ENCODE measurements at places on chromosomes 1 and 21.

GRCh38 chr1:59409986-59410385, 113.1 kb downstream of the FGGY start:
- no peak for DNase-seq

DNA sequence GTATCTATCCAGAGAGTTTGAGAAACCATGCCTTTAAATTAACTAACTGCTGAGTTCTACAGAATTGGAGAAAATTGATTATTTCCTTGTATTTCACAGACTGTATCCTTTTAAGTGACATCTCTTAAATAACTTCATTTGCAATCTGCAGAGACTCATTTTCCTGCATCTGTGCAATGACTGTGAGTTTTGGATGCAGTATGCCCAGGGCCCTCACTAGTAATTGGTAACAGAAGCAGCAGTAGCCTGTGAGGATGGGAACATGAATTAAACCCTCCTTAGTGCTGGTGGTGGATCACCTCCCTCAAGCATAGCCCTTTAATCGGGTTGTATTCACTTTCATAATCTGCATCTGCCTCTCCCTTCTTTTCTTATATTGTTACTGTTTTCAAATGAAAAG, 21.7 kb upstream of the SH3D21 start:
- no peak for DNase-seq

GRCh38 chr1:145845144-145845513, 301 bp upstream of the NUDT17 start:
- DNase-seq: no peak

- no peak for DNase-seq
These were observed 1568.3 kb downstream of the AMY1C start for GRCh38 chr1:105317976-105318375.

- DNase-seq: no peak
These were observed 40.9 kb upstream of the DAB1 start for GRCh38 chr1:57464756-57465155.

DNA sequence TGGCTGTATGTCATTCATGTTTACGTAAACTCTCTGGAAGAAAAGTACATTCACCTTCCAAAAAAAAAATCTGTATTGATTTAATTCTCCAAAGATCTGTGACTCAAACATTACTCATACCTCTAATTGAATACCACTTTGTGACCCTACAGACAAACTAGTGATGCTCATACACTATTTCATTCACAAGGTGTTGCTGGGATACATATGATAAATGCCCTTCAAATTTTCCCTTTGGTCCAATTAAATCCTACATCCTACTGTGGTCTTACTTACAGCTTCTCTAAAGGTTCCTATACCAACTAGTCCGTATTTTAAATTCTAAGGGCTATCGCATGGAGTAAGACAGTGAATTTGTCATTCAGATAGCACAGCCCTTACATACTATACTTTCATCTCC, 26.8 kb upstream of the CADM3 start:
- no peak for DNase-seq

GRCh38 chr1:236288620-236288976, 6.8 kb upstream of the ERO1B start:
- no peak for DNase-seq

- no peak for DNase-seq
These were observed 124.3 kb upstream of the GADD45A start for GRCh38 chr1:67560580-67561255.

- no peak for DNase-seq
These were observed 23.9 kb downstream of the LDLRAD2 start for GRCh38 chr1:21836010-21836409.

DNA sequence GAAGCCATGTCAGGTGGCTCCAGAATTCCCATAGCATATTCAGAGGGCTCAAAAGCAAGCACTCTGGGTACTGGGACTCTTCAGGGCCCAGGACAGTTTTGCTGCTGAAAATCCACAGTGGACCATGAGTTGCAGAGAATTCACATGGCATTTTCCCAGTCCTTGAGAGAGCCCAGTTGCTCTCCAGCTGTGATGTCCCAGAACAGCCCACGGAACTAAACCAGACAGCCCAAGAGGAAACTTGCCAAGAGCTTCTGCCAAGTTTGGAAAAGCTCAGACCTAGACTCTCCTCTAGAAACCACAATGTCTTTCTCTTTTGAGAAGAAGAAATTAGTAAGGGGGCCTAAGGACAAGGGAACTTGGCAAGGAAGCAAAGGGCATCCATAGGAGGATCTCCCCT, 69.4 kb downstream of the RGS2 start:
- DNase-seq: peak; percentile 52

- no peak for DNase-seq
These were observed 28.7 kb upstream of the COL6A2 start for GRCh38 chr21:46069166-46069565.

- no peak for DNase-seq
These were observed 38.0 kb downstream of the TSNAX start for GRCh38 chr1:231566496-231566895.

GRCh38 chr1:161482610-161483009, 22.6 kb upstream of the FCGR2A start:
- DNase-seq: no peak

DNA sequence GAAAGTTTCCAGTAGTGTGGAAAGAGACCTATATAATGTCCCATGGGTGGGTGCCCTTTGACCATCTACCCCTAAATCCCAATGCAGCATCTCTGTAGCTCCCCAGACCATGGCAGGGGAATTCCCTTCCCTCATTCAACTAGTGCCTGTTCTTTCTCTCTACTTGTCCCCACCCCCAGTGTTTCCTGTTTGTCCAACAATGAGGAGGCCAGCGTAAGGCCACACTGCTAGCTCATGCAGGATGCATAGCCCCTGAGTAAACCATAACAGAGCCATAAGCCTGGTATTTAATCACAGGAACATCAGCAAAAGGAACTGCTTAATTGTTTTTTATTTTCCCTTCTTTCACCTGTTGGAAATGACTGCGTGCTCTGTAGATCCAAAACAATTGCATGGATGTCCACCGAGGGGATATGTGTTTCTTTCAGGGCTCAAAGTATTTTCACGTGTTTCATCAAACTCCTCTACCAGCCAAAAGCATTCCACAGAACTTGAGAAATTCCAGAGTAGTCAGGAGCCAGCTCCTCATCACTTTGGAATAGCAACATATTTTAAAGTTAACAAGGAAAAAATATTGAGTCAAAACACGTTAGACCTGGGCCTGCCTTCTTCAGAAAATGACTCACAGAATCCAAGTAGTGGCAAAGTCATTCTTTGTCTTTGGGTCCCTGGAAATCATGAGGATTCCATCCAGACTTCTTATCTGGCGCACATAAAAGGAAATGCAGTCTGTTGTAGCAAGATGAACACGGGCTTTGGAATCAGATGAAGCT, 162.5 kb upstream of the SGIP1 start:
- DNase-seq: peak; percentile 71

DNA sequence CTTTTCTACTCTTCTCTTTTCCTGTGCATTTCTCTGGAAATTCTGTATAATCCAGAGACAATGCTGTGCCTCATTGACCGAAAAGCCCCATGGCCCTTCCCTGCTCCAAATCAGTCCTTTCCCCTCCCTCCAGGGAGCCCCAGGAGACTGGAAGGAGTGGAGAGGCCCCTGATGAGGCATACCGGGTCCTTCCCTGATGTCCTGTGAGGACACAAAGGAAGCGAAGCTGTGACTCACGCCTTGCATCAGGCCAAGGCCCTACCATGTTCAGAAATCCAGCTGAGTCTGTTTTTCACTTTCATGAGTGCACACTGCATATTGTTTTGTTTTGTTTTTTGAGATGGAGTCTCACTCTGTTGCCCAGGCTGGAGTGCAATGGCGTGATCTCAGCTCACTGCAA, 38.7 kb upstream of the BECN2 start:
- DNase-seq: peak; percentile 12

GRCh38 chr1:221841251-221841982, 99.5 kb upstream of the DUSP10 start:
- DNase-seq: peak; percentile 25

DNA sequence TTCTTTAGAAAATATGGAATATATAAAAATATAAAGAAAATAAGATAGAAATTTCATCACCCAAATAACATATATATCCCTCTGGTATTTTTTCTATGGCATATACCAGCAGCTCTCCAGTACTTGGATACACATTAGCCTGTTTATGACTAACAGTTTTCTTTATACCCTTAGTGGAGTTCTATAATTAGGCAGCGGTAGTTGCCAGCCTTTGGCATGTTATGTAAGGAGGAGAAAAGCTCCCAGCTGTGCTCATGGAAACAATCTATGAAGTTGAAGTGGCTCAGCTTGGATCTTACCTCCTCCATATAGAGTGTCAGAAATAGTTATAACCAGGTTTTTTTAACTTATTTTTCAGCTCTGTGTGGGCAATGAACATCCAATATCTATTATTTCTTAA, 1636.8 kb downstream of the AMY1C start:
- DNase-seq: no peak

- no peak for DNase-seq
These were observed 322.8 kb downstream of the TTLL7 start for GRCh38 chr1:83676106-83676505.

- no peak for DNase-seq
These were observed 63.3 kb upstream of the RNF11 start for GRCh38 chr1:51172811-51173210.

DNA sequence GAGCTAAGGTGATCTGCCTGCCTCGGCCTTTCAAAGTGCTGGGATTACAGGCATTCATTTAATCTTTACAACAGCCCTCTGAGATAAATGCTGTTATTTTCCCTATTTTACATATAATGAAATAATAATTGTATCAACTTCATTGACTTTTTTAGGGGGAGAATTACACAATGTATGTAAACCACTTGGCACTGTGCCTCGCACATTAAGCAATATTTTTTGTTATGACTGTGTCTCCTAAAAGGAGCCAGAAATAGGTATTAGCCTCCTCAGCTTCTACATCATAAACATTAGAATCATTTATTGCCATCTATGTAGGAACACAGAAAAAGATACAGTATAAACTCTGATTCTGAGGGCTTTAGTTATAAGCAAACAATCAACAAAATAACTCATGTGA, 1.1 kb upstream of the DNAJC28 start:
- peak; percentile 5 for DNase-seq

- DNase-seq: no peak
These were observed 43.5 kb downstream of the PAFAH2 start for GRCh38 chr1:25954282-25954938.

DNA sequence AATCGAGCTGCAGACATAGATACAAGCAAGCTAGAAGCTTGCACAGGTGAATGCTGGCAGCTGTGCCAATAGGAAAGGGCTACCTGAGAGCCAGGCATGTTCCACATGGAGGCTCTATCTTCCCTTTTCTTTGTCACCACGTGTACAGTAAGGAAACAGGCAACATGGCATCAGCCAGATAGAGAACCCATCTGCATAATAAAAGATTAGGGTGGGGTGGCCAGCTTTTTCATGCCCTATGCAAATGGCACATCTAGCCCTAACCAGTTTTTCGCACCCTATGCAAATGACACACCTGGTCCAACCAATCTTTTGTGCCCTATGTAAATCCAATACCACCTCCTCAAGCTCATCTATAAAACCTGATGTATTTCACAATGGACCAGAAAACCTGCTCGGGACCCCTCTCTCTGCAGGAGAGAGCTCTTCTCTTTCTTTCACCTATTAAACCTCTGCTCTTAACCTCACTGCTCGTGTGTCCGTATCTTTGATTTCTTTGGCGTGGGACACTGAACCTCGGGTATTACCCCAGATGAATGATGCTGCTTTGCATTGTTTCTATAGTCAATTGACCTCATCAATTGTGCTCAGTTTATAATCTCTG, 93.9 kb downstream of the SLC30A10 start:
- no peak for DNase-seq

DNA sequence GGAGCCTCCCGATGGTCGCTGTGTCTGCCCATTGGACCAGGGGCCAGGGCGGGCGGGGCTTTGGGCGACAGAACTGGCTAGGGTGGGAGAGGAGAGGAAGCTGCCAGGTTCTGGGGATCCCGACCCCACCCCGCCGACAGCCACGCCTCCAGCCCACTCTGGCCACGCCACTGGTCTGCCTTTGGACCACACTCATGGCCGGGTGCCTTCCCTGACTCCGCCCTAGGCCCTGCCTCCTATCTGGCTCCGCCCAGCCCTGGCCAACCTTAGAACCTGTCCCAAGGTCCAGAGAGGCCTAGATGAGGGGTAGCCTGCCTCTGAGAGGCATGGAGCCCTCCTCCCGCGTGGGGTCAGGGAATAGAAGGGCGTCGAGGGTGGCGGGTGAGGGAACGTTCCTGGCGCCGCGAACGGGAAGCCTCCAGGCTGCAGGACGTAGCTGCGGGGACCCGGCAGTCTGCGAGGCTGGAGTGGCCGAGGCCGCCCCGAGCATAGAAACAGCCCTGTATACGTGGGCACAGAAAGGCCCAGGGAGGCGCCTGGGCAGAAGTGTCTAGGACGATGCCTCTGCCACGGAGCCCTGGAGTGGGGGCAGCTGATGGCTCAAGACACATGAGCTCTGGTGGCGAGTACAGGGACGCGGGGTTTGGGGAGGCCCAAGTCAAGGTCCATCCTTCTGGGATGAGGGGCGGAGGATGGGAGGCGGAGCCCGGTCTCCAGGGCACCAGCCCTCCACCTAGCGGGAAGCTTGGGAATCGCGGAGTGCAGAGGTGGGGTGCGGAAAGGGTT, 11.5 kb upstream of the COL16A1 start:
- DNase-seq: peak; percentile 95

GRCh38 chr21:38760017-38760761, 45.5 kb upstream of the ETS2 start:
- DNase-seq: no peak

- peak; percentile 2 for DNase-seq
These were observed 69.2 kb upstream of the HSPA13 start for GRCh38 chr21:14452031-14452726.

DNA sequence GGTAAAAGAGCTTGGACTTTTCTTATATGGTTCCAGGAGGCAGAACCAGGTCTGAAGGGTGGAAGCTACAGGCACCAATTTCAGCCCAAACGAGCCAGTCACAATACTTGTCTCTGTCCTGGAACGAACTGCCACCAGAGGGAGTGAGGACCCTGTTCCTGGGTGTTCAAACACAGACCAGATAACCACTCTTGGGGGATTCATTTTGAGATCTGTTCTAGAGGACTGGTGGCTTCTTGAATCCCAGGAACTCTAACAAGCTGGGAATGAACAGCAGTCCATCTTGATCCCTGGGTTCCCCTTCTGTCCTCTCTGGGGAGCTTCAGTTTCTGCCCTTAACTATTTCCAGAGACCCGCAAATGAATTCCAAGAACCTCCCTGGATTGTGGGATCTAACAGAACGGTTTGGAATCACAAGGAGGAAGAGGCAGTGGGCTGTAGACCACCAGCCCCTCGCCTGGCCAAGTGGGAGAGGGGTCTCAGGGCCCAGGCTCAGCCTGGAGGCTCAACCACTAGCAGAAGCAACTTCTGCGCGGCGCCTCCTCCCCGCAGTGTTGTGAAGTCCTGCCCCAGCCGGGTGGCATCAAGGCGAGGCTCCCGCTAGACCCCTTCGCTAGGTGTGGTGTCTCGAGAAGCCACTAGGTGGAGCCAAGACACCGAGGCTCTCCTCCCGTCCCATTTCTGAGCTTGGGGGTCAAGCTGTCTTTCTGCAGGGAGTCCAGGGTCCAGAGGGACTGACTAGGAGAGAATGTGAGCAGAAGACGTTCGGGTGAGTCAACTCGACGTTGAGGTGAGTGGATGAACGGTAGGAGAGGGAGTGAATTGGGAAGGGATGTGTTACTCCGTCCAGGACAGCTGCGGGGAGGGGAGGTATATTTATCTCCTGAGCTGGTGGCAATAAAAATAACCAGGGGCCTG, 12.1 kb upstream of the NES start:
- peak; percentile 84 for DNase-seq

GRCh38 chr1:52139817-52140540, 1.9 kb upstream of the ZFYVE9 start:
- no peak for DNase-seq

GRCh38 chr1:31072304-31072746, 6.8 kb upstream of the PUM1 start:
- no peak for DNase-seq

GRCh38 chr1:63575340-63575826, 17.8 kb upstream of the PGM1 start:
- DNase-seq: peak; percentile 48
